Dermis microvascular lymphatic vessel endothelial cell (primary cell): ENCODE measurements at places on chromosomes 12 and 14.

GRCh38 chr14:98966475-98967162, 305.4 kb downstream of the BCL11B start:
- DNase-seq, result no peak

DNA sequence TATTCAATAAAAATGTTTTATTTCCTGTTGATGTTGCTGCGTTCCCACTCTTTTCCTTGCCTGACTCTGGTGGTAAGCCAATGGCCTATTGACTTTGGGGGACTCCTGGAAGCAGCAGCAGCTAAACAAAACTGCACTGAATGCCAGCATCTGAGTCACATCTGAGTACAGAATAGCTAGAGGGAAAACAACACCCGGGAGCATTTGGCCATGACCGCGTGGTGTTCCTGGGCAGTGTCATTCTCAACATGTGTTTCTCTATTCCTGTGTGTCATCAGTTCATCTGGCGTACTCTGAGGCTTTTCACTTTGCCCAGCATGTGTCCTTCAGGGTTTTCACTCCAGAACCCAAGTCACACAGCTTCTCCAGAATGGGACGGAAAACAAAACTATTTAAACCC, 238.8 kb downstream of the PAWR start:
- peak; percentile 98 for DNase-seq

GRCh38 chr14:100534528-100535286, 52.5 kb downstream of the BEGAIN start:
- DNase-seq, result no peak

GRCh38 chr12:124993626-124994436, at the start of gene BRI3BP:
Gene BRI3BP, plus strand, starts transcription at chr12:124993645. Its CDS starts 146 bp downstream, at chr12:124993791.
- DNase-seq, result no peak

DNA sequence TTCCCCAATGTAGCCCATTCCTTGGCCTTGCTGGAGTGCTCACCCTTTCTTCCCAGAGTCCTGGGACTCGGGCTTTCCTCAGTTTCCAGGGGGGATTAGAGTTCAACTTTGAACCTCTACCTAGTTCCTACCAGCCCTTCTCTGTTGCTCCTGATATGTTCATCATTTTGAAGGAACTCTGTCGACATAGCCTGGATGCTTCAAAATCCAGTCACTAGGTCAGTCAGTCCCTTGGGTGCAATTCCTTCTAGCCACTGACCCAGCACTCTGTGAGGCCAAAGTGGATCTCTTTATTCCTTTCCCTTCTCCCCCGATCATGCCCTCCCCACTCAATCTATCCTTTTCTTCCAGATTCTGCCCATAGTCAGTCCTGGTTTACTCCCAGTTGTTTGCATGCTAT, 72.3 kb upstream of the TMCC3 start:
- DNase-seq, result no peak

DNA sequence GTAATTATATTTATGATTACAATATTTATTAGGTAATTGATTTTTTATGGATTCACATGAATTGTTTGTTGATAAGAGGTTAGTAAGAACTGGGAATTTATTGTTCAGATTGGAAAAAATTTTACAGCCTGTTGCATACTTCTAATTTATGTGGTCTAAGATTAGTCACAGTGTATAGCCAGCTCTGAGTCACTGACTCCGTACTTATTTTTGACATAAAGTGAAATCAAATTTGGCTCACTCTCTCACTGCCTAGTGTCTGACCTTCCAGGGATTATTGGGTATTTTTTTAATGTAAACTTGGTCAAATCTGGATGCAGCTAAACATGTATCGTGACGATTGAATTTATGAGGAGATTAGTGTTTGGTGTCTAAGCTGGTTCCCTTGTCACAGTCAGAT, 109.3 kb downstream of the PTPRQ start:
- DNase-seq, result no peak

DNA sequence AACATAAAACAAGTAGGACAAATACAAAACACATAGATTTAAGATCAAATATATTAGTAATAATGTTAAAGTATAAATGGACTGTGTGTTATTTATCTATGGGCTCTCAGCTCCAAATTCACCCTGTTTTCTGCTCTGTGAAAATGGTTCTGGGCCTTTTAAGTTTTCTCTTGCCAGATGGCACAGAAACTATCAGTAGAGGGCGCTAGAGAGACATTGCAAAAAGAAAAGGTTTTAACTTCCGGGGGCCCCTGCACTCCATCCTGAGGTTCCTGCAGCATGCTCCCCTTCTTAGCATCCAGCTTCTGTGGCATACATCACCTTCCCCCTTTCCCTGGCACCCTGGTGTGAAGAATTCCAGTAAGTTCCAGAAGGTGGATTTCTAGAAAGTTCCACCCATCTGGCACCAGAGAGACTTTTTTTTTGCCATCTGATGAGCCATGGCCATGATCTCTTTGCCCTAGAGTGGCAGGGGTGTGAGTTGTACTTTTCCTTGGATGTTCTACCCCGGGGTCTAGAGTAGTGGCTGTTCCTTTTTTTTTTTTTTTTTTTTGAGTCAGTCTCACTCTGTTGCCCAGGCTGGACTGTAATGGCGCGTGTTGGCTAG, 29.3 kb downstream of the ZCRB1 start:
- DNase-seq, result peak; percentile 31

GRCh38 chr12:113894697-113895096, 71.4 kb downstream of the RBM19 start:
- DNase-seq, result no peak

GRCh38 chr14:59214702-59215302, 26.3 kb downstream of the DAAM1 start:
- DNase-seq, result no peak

DNA sequence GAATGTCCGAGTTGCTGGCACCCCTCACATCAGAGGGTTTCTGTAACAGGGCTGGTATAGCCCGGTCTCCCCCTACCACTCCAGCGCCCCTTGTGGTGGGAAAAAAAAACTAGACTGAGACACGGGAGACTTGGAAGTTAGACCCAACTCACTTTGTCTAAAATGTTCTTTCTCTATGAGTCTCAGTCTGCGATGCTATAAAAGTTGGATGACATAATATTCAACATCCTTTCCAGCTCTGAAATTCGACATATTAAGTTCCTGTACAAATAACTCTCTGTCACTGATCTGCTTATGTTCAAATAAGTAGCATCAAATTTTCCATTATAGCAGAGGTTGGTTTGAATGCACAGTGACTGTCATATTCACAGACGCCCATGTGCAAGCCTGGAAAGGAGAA, 25.7 kb upstream of the TC2N start:
- DNase-seq, result no peak

- peak; percentile 76 for DNase-seq
Measured at GRCh38 chr12:47773062-47773857, at the start of gene SLC48A1. Gene SLC48A1, plus strand, starts transcription at chr12:47773238. Its CDS starts 67 bp downstream, at chr12:47773305.

GRCh38 chr14:95504135-95505029, 12.1 kb downstream of the SYNE3 start:
- DNase-seq, result peak; percentile 65

DNA sequence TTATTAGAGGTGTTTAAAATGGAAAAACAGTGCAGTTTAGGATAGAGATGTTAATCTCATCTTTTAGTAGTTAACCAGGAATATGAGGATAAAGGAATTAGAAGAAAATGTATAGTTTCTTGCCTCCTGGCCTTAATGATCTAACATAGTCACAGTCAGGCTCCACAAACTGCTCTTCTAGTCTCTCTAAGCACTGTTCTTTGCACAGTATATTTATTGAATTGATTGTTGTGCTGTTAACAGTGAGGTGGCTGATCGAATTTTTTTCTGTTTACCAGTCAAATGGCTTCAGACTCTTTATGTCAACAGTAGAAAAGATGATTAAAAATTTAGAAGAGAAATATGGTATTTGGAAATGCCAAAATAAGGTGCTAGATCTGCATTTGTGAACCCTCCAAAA, 37.8 kb downstream of the ATF7IP start:
- DNase-seq, result no peak

DNA sequence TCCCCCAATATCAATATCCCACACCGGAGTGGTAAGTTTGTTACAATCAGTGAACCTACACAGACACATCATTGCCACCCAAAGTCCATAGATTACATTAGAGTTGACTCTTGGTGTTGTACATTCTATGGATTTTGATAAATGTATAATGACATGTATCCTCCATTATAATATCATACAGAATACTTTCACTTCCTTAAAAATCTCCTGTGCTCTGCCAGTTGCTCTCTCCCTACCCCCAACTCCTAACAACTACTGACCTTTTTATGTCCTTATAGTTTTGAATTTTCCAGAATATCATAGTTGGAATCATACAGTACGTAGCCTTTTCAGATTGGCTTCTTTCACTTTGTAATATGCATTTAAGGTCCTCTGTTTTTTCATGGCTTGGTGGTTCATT, 48.4 kb downstream of the SLC4A8 start:
- no peak for DNase-seq

DNA sequence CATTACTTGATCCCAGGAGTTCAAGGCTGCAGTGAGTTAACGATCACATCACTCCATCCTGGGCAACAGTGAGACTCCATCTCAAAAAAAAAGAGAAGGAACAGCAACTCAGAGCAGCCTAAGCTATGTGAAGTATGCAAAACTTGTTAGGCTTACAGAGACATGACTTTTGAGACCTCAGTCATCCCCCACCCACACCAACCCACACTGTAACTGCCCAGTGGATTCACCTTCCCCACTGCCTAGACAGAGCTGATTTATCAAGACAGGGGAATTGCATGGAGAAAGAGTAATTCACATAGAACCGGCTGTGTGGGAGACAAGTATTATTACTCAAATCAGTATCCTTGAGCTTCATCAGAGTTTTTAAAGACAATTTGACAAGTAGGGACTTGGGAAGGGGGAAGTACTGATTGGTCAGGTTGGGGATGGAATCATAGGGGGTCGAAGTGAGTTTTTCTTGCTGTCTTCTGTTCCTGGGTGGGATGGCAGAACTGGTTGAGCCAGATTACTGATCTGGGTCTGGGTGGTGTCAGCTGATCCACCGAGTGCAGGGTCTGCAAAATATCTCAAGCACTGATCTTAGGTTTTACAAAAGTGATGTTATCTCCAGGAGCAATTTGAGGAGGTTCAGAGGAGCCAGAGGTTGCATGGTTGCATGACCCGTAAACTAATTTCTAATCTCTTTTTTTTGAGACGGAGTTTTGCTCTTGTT, 6.2 kb upstream of the WDR89 start:
- no peak for DNase-seq

DNA sequence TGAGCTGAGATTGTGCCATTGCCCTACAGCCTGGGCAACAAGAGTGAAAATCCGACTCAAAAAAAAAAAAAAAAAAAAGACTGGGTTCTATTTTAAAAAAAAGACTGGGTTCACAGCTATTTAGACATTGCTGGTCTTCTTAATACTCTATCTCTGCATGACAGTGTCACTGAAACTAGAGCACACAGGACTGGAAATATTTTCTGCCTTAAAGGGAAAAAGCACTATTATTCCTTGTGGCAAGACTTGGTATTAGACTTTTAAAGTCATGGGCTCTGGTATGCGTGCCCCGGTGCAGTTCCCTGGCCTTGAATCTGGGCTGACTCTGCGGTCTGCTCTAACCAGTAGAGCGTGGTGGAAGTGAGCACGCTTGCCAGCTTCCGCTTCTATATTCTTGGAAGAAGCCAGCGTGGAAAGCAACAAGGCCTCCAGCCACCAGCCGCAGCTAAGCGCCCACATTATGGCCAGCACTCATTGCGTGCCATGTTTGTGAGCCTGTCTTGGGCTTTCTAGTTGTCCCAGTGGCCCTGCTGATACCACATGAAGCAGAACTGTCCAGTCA, 31.3 kb downstream of the PRKAB1 start:
- no peak for DNase-seq

- DNase-seq, result no peak
Measured at GRCh38 chr12:18431771-18432170, 170.5 kb downstream of the PIK3C2G start.

DNA sequence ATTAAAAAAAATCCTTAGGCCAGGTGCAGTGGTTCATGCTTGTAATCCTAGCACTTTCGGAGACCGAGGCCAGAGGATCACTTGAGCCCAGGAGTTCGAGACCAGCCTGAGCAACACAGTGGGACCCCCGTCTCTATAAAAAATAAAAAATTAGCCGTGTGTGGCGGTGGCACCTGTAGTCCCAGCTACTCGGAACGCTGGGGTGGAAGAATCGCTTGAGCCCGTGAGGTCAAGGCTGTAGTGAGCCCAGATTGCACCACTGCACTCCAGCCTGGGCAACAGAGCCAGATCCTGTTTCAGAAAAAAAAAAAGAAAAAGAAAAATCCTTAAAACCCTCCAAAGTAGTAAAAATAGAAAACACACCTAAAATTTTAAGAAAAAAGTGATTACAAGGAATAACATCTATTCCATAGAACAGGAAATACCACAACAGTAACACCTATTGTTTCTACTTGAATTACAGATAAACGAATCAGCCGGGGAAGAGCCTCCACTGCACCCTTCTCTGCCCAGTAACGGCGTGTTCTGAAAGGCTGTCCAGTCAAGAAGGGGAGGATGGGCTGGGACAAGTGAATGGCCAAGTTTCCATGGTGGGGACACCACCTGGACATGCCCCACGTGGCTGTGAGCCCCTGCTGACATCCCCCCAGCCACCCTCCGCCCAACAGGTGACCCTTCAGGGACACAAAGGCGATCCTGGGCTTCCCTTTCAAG, 17.8 kb downstream of the POLE start:
- DNase-seq, result no peak

- no peak for DNase-seq
Measured at GRCh38 chr12:537772-538171, 78.0 kb downstream of the B4GALNT3 start.

GRCh38 chr14:73825551-73826188, 26.0 kb upstream of the PTGR2 start:
- DNase-seq, result peak; percentile 73

DNA sequence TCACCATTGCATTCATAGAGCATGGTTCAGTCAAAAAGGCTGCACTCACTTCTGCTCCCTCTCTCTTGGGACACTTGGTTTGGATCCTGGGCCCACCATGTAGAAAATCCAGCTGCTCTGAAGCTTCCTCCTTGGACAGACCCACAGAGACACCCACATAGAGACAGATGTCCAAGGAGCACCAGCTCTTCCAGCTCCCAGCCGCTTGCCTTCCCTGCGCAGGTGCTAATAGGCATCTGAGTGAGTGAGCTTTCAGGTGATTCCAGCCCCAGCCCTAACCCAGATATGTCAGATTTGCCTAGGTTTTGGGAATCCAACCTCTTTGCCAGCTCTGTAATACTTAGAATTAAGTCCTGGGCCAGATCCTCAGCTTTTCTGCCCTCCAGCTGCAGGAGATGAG, 38.6 kb downstream of the DLK1 start:
- no peak for DNase-seq

- peak; percentile 49 for DNase-seq
Measured at GRCh38 chr12:48000878-48001504, 3.3 kb downstream of the COL2A1 start.

DNA sequence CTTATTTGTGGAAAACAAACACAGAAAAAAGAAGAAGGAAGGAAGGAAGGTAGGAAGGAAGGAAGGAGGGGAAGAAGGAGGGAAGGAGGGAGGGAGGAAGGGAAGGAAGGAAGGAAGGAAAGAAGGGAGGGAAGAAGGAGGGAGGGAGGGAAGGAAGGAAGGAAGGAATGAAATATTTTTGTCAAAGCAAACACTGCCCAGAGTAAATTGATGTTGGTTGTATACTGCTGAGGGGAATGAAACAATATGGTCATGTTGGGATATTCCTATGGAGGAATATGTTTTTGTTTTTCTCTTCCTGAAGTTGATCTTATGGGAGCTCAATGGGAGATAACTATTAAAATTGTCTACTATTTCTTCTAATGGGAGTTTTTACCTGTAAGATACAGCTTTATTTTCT, 717.5 kb upstream of the LRFN5 start:
- no peak for DNase-seq
